ENCODE measurements at places on chromosomes 12 and 14.

DNA sequence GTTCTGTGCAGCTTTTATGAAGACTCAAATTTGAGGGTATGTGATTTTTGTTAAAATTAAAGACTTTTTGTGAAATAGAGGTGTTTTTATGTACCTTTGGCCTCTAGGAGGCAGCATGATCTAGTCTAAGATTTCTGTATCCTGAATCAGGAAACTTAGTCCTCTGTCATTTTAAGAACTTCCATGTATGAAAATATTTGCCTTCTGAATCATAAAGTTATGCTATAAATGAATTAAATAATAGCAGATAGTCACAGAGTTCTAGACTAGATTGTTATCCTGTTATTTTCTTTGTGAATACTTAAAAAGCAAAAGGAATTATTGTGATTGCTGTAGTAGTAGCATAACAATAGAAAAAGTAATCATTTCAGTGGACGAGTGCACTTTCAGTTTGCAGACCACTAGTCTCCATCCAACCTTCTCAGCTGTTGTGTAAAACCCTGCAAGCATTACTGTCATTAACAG lies 56.3 kb downstream of the FGD4 start:
- no peak for DNase-seq

GRCh38 chr12:75892731-75893408 lies 138.7 kb downstream of the PHLDA1 start:
- DNase-seq, result no peak

DNA sequence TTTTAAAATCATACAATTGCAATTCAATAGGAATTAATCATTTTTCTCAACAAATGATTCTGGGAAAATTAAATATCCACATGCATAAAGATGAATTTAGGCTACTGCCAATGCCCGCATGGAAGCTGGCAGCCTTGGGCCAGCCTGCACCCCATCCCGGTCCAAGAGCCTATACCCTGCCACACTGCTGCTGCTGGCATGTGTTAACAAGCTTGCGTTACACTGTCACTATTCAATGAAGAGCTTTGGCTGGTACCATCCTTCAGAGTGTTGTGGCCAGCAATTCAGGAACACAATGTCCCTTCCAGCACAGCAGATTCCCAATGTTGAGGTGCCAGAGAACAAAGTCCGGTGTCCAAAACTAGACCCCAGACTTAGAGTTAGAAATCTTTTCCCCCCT lies 13.6 kb upstream of the TAS2R14 start:
- DNase-seq, result no peak

DNA sequence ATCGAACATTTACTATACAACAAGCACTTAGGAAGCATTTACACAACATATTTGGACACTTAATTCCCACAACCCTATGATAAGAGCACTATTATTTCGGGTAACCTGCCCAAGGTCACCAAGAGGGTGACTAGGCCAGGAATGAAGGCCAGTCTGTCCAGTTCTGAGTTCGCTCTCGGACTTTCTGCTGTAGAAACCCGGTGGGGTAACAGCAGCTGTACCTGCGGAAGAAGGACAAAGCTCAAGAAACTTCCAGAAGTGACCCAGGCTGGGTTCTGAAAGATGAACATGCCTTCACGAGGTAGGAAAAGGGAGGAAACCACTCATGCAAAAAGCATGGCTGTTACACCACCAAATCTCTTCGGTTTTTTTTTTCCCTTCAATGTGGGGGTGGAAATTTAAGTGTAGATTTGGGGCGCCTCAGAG lies 10.8 kb downstream of the PLA2G1B start:
- no peak for DNase-seq

- no peak for DNase-seq
These were observed 3.2 kb downstream of the PLXNC1 start for GRCh38 chr12:94151582-94151981.

DNA sequence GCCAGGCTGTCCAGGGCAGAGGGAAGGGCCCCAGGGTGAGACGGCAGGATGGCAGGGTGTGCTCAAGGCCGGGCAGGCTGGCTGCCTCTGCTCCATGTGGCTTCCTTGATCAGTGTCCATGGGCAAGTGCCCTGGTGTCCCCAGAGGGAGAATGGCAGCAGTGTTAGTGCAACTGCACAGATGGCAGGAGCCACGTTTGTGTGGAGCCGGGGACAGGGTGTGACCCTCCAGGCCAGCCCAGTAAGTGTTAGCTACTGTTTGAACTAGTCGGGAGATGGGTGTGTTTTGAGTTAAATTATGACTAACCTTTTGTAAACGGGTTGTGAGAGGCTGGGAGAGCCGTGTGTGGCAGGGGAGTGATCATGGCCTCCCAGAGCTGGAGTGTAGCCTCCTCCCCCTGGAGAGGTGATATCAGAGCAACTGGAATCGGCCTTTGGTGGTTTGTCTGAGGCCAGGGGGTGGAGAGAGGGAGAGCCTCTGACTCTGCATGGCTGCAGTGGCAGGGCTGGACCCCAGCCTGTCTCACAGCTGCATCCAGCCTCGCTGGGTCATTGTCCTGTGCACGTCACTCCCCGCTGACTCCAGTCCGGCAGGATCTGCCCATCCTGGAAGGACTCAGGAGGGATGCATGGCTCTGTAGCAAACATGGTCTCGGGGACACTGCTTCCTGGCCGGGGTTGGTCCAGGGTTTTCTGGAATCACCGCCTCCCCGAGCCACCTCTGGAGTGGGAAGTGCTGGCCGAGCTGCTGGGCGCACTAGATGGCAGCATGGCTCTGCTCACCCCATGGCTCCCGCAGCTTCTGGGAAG lies 27.8 kb downstream of the AACS start:
- DNase-seq, result peak; percentile 35

DNA sequence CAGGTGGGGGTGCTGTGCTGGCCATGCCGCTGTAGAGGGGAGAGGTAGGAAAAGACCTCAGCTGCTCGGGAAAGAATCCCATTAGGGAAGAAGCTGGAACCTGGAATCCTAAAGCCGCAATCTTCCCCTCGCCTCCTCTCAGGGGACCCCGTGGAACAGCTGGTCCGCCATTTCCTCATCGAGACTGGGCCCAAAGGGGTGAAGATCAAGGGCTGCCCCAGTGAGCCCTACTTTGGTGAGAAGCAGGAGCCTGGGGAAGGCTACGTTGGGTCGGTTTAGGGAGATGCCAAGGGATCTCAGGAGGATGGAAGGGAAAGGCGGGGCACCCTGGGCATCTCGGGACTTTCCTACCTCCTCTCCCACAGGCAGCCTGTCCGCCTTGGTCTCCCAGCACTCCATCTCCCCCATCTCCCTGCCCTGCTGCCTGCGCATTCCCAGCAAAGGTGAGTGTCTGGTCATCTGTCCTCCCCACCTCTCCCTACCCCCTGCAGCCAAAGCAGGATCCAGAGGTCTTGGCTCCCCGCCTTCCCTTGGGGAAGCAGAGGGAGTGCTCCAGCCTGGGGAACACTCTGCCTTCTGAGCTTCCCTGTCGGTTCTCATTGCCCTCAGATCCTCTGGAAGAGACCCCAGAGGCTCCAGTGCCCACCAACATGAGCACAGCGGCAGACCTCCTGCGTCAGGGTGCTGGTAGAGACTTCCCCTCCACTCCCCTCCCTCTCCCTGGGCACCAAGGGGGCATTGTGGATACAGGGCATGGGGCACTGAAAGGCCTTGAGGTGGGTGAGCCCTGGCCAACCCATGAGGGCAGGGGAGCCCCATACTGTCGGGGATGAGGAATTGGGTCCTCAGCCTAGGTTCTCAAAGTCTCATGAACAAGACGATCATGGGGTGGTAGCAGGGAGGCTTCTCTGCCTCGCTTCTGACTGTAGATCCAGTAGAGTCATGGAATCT lies 12.4 kb downstream of the TNS2 start:
- DNase-seq, result no peak

DNA sequence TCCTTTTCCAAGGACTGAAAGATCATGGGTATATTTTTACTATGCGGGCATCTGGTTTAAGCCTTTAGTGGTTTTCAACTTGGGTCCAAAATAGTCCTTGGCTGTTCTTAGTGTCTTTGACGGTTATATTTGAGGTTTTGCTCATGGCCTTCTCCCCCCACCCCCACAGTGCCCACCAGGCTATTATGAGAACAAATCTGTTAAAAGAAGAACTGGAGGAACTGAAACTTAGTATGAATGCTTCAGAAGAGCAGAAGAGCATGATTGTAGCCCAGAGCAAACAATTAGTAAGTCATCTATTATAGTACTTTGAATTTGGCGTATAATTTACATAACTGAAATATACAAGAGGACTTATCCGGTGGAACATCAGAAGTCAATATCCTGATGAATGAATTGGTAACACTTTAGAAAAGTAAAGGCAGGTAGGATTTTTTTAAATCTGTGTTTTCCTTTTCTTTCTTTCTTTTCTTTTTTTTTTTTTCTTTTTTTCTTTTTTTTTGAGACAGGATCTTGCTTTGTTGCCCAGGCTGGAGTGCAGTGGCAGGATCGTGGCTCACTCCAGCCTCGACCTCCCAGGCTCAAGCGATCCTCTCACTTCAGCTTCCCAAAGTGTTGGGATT lies 71.8 kb upstream of the BCAT1 start:
- no peak for DNase-seq

DNA sequence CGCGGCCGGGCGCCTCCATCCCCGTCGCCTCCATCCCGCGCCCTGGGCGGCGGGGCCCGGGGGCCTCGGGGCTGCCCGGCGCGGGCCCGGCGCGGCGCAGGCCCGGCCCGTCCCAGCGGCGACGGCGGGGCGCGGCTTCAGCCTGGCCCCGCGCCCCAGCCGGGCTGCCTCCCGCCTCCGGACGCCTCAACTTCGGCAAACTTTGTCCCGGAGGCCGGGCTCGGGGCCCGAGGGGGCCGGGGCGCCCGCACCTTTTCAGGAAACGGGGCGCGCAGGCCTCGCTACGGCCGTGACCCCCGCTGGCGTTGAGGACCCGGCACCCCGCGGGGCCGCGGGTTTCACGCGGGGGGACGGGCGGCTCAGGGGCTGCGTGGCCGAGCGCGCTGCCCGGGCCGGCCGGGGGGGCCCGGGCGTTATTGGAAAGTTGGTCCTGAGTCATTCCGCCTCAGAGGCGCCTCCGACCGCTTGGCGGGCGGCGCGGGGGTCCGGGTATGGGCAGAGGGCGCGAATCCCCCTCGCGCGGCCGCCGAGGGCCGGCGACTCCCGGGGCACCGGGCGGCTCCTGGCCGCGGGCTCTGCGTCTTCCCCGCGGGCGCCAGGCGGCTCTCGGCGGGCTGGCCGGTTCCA lies 575 bp downstream of the TRAF3 start:
- no peak for DNase-seq

- no peak for DNase-seq
These were observed 3.5 kb downstream of the RAP1B start for GRCh38 chr12:68614105-68614679.

DNA sequence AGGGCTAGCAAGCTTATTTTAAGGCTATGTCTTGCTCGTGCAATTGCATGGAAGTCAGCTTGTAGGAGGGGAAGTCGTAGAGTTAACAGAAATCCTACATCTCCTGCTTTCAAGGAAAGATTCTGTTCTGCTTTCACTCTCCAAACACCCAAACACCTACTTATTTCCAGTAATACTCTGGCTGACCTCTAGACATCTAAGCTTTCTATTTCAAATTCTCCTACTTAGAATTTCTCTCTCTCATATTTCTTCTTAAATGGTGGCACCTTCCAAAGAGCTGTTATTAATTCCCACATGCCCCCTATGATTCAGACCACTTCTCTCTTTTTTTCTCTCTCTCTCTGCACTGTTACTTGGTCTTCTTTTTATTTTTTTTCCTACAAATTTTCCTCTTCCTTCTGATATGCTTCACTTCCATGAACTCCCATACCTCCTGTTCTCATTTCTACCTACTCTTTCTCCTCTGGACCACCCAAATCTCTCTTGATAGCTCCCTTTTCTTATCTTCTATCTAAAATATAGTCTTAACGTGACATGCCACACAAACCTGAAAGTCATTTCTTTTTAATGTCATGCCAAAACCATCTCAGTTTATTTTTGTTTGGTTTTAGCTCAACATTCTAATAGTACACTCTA lies 90.8 kb downstream of the RPS6KA5 start:
- DNase-seq, result no peak
